ENCODE measurements at places on chromosomes 7 and 10.
A peak's percentile ranks its signal among the peaks of the same experiment; 100 is the strongest.

DNA sequence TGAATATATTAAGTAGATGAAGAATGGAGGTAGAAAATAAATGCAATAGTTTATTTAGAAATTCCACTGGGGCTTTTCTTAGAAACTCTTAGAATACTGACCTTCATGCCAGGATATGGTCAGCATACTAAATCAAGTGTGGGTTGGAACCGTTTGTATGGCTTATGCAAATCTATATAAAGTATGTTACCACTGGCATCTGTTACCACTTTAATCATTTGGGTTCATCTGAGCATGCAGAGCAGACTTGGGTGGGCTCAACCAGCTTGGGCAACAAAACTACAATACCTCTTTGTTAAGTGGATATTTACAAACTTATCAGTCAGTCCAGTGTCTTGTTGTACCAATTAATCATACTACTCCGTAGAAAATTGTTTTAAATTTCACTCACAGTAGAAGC lies 125.8 kb downstream of the CRPPA start:
- H3K27me3 ChIP-seq, result no peaks in the 10 kb centered on the region
- no peaks in the 10 kb centered on the region for H3K36me3 ChIP-seq
- ATAC-seq, result no peak
- no peak overlapping the region for H3K27ac ChIP-seq
- H3K4me3 ChIP-seq, result no peak overlapping the region
- H3K4me1 ChIP-seq, result no peaks in the 10 kb centered on the region

GRCh38 chr7:151168003-151168786 lies 701 bp upstream of the GBX1 start:
- no peaks in the 10 kb centered on the region for H3K36me3 ChIP-seq
- H3K4me1 ChIP-seq, result peaks cover 19% of the 10 kb centered on the region
- H3K27ac ChIP-seq, result no peak overlapping the region
- ATAC-seq, result peak; percentile 60
- H3K4me3 ChIP-seq, result peak overlapping the region; percentile 6

- ATAC-seq, result no peak
- H3K4me1 ChIP-seq, result no peaks in the 10 kb centered on the region
- no peak overlapping the region for H3K27ac ChIP-seq
- no peak overlapping the region for H3K4me3 ChIP-seq
- no peaks in the 10 kb centered on the region for H3K27me3 ChIP-seq
These were observed 527.4 kb downstream of the DNAJB6 start for GRCh38 chr7:157863906-157864810.

DNA sequence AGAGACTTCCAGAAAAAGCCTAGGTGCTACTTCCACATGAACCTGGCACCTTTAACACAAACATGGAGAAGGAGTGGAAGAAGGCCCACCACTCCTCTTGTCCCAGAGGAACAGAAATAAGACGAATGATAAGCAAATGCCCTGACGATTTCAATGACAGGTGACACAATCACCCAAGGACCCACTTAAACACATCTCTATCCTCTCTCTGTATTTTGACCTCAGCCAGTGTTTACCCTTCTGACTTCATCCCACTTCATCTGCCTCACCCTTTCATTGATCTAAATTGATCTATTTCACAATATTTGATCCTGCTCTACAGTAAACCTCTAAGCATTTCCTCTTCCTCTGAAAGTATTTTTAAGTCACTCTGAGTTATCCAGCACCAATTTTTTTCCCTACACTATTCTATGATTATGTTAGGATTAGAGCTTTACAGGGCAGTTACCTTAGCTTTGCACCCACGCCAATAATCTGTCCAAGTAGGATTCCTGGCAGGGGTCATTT lies 9.1 kb downstream of the GOT1 start:
- no peak overlapping the region for H3K27ac ChIP-seq
- no peak for ATAC-seq
- no peaks in the 10 kb centered on the region for H3K4me1 ChIP-seq
- no peaks in the 10 kb centered on the region for H3K36me3 ChIP-seq
- H3K27me3 ChIP-seq, result no peaks in the 10 kb centered on the region

DNA sequence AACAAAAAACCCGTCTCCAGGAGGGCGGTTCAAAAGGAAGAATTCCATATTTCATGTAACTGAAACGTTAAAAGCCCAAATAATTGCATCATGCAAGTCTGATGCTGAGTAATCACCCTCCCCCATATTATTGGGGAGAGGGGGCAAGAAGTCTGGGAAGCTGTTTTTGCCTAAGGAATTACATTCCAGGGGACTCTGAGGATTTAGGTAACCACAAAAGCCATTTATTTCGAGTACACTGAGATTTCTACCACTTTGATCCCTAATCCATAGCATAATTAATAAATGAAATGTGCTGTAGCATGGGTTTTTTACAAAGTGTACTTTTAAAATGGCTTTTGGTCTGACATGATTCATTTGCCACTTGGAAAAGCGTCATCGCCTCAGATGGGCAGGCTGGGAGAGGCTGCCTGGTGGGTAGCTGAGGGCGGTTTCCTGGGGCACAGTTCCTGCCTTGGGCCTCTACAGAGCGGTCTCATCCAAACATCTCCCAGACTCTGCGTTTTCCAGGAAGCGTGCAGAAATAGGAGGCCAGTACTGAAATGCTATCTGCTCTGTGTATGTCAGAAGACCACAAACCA lies 106.5 kb downstream of the TCF7L2 start:
- no peaks in the 10 kb centered on the region for H3K27me3 ChIP-seq
- no peaks in the 10 kb centered on the region for H3K36me3 ChIP-seq
- peaks cover 50% of the 10 kb centered on the region for H3K4me1 ChIP-seq
- H3K4me3 ChIP-seq, result no peak overlapping the region

GRCh38 chr10:47421057-47421952 lies 37.2 kb upstream of the ZNF488 start:
- H3K27ac ChIP-seq, result no peak overlapping the region
- ATAC-seq, result no peak
- H3K4me1 ChIP-seq, result no peaks in the 10 kb centered on the region
- no peak overlapping the region for H3K4me3 ChIP-seq

- peaks cover 8% of the 10 kb centered on the region for H3K4me1 ChIP-seq
- no peak for ATAC-seq
- H3K27me3 ChIP-seq, result peaks cover 100% of the 10 kb centered on the region
- no peak overlapping the region for H3K27ac ChIP-seq
These were observed 87.1 kb upstream of the PAX2 start for GRCh38 chr10:100658269-100658668.

- no peak overlapping the region for H3K4me3 ChIP-seq
- H3K36me3 ChIP-seq, result no peaks in the 10 kb centered on the region
- ATAC-seq, result no peak
- H3K27me3 ChIP-seq, result no peaks in the 10 kb centered on the region
- peak overlapping the region; percentile 6 for H3K27ac ChIP-seq
These were observed 158.9 kb downstream of the KLF6 start for GRCh38 chr10:3625959-3626751.

- no peaks in the 10 kb centered on the region for H3K27me3 ChIP-seq
- no peak for ATAC-seq
- H3K4me3 ChIP-seq, result no peak overlapping the region
- H3K36me3 ChIP-seq, result peaks cover 11% of the 10 kb centered on the region
These were observed 16.4 kb downstream of the SRI start for GRCh38 chr7:88203401-88203800.

GRCh38 chr7:133703547-133703946 lies 423.6 kb upstream of the LRGUK start:
- no peaks in the 10 kb centered on the region for H3K4me1 ChIP-seq
- H3K4me3 ChIP-seq, result no peak overlapping the region
- H3K36me3 ChIP-seq, result no peaks in the 10 kb centered on the region
- H3K27ac ChIP-seq, result no peak overlapping the region
- no peaks in the 10 kb centered on the region for H3K27me3 ChIP-seq
- ATAC-seq, result no peak

- no peaks in the 10 kb centered on the region for H3K36me3 ChIP-seq
- ATAC-seq, result no peak
- H3K27ac ChIP-seq, result no peak overlapping the region
- no peak overlapping the region for H3K4me3 ChIP-seq
These were observed 14.9 kb upstream of the GIMAP8 start for GRCh38 chr7:150435390-150436073.

DNA sequence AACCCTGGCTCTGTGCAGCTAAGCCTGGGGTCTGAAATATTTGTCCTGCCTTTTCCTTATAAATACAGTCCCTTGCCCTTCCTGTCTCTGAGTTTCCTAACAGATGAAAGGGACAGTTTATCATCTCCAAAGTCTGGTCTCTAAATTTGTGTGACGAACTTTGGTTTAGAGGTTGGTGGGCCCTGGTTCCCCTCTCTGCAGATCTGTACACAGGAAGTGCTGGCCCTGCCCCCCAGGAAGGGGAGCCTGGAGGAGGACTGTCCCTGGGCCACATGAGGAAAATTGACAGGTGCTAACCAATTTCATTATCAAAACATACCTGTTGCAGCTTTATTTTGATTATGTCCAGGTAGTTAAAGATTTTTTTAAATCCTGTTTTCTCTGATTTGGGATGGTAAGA lies 34.5 kb downstream of the PPP2R2D start:
- H3K27me3 ChIP-seq, result no peaks in the 10 kb centered on the region
- H3K36me3 ChIP-seq, result peaks cover 52% of the 10 kb centered on the region
- H3K27ac ChIP-seq, result no peak overlapping the region
- H3K4me3 ChIP-seq, result no peak overlapping the region
- peaks cover 42% of the 10 kb centered on the region for H3K4me1 ChIP-seq

GRCh38 chr10:120735773-120736371 lies 115.3 kb upstream of the WDR11 start:
- H3K27me3 ChIP-seq, result no peaks in the 10 kb centered on the region
- H3K4me1 ChIP-seq, result no peaks in the 10 kb centered on the region
- no peak for ATAC-seq
- no peak overlapping the region for H3K4me3 ChIP-seq

DNA sequence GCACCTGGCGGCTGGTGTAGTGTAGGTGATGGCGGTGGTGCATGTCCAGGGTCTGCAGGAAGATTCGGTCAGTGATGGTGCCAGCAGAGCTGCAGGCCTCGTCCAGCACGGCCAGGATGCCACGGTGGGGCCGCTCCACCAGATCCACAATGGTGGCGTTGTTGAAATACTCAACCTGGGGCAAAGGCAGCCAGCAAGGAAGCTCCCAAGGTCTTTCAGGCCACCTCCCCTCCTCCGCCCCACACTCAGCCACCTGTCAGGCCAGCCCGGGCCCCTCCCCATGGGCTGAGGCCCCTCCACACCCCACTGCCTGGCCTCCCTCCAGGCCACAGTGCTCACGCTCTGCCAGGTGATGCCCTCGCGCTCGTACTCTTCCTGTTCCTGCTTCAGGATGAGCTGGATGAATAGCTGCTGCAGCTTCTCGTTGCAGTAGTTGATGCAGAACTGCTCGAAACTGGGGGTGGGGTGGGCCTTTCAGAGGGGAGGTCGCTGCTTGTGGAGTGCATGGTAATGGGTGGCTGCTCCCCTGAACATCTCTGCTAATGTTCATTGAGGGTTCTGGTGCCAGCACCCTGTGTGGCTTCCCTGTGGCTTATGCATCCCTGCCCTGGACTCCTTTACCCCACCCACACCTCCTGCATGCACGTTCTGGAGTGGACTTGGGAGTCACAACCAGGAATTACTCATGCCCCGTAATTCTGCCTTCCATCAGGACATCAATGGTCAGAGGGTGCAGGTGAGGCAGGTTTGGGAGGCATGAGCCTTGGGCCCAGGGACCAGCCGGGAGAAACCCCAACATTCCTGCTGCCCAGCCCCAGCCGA lies 8.9 kb downstream of the MYO1G start:
- no peaks in the 10 kb centered on the region for H3K27me3 ChIP-seq
- no peaks in the 10 kb centered on the region for H3K4me1 ChIP-seq
- no peak overlapping the region for H3K27ac ChIP-seq
- H3K4me3 ChIP-seq, result no peak overlapping the region

- H3K27ac ChIP-seq, result no peak overlapping the region
- no peak overlapping the region for H3K4me3 ChIP-seq
- H3K27me3 ChIP-seq, result peaks cover 27% of the 10 kb centered on the region
- no peaks in the 10 kb centered on the region for H3K36me3 ChIP-seq
- peak; percentile 92 for ATAC-seq
- H3K4me1 ChIP-seq, result no peaks in the 10 kb centered on the region
These were observed 15.2 kb upstream of the PPP2R2D start for GRCh38 chr10:131885391-131886165.

- no peaks in the 10 kb centered on the region for H3K27me3 ChIP-seq
- no peak for ATAC-seq
- no peak overlapping the region for H3K4me3 ChIP-seq
These were observed 13.8 kb downstream of the PSAP start for GRCh38 chr10:71837098-71837827.

DNA sequence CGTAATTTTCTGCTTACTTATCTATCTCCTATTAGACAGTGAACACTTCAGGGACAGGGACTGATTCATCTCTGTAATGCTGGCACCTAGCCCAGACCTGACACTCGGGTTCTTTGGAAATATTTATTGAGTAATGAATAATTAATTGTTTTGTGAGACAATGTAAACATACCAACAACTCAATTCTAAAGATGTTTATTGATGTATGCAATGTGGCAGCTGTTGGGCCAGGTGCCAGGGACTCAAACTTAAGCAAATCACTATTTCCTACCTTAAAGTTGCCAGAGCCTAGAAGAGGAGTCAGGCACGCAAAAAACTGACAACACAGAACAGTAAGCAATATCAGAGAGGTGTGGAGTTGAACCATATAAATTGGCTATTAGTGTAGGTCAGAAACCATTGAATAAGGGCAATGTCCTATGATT lies 63.6 kb upstream of the BMPER start:
- H3K27me3 ChIP-seq, result no peaks in the 10 kb centered on the region
- no peaks in the 10 kb centered on the region for H3K36me3 ChIP-seq
- no peak overlapping the region for H3K4me3 ChIP-seq
- no peaks in the 10 kb centered on the region for H3K4me1 ChIP-seq

DNA sequence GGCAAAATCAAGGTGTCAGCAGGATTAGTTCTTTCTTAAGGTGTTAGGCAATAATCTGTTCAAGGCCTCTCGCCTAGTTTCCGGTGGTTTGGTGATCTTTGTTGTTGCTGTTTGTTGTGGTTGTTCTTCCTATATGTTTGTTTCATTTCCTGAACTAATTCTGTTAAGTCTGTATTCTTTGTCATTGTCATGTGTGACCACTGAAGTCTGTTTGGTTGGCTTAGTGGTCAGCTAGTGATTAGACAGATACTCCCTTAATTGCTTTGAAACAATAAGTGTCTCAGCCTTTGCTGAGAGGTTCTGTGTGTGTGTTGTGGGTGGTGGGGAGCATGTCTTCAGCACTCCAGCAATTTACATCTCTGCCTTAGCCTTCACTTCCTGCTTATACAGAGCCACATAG lies 46.0 kb downstream of the ABCC2 start:
- no peak overlapping the region for H3K27ac ChIP-seq
- no peaks in the 10 kb centered on the region for H3K27me3 ChIP-seq
- no peaks in the 10 kb centered on the region for H3K4me1 ChIP-seq
- no peaks in the 10 kb centered on the region for H3K36me3 ChIP-seq
- no peak for ATAC-seq

DNA sequence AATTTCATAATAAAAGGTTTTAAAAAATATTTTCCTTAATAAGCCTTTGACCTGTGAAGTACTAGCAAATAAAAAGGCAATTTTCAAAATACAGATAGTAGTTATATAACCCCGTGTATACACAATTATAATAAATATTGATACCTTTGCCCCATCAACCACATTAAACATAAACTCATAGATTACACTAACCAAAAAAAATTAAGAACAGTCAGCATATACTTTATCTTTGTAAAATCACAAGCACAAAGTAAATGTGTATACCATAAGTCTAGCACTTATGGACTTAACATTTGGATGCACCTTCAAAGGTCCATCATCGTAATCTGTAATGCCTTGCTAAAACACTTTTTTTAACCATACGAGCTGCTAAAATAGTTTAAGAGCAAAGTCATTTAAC lies 123.4 kb downstream of the SNX13 start:
- H3K36me3 ChIP-seq, result no peaks in the 10 kb centered on the region
- no peaks in the 10 kb centered on the region for H3K27me3 ChIP-seq
- no peak for ATAC-seq
- no peak overlapping the region for H3K4me3 ChIP-seq
- no peak overlapping the region for H3K27ac ChIP-seq

Measured in gastroesophageal sphincter (tissue), 4 donors.